ENCODE measurements at places on chromosomes 1 and 21.

- no peak for DNase-seq
Observed at GRCh38 chr1:59434336-59434735, 137.4 kb downstream of the FGGY start.

DNA sequence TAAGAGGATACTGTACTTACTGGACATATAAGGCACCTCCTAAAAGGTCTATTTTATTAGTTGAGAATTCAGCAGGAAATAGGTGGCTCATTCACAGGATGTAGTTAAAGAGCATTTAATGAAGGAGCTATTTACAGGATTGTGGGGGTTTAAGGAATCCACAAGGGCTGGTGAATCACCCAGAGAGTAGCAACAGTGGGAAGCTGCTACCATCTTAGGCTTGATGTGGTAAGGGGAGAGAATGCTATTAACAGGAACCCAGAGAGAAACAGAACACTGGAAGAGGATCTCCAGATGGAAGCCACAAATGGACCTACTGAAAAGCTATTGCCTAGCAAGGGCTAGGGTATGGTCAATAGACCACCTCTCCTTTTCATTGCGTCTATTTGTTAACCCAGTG, 52.0 kb upstream of the COL11A1 start:
- DNase-seq = no peak

DNA sequence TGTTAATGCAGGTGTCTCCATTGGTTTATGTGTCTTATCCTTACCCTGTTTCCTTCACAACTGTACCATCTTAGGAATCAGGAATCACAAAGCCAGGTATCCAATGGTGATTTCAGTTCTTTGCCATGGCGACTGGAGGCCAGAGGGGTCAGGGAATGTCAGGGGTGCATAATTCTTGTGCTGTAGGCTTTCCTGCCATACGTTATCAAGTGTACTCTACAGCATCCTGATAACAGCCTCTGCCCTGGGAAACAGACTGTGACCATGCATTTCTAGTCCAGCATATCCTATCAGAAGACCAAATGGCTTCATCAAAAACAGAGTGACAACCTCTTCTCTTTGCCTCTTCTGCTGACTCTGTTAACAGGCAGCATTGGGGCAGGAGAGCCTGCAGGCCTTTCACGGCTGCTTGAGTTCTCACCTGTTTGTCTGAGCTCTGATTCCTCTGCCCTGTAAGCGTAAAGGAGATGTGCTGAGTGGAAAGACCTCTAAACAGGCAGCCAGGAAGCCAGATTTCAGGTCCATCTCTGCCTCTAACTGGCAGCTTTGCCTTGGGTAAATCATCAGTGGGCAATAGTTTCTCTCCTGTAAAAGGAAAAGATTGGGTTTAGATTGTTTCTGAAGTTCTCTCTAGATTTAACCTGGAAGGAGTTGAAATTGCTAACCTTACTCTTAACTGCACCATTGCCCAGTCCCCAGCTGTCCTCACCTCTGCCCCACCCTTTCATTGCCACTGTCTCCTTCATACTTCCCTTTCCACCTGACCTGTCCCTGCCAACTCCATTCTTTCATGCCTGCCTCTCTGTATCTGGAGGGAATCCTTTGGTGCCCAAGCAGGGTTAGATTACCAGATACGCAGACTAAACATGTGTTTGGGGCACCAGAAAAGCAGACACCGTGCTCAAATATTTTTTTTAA, 80.2 kb downstream of the LRRC8D start:
- DNase-seq = no peak

- DNase-seq = no peak
Observed at GRCh38 chr1:2306151-2306978, 78.2 kb downstream of the SKI start.

DNA sequence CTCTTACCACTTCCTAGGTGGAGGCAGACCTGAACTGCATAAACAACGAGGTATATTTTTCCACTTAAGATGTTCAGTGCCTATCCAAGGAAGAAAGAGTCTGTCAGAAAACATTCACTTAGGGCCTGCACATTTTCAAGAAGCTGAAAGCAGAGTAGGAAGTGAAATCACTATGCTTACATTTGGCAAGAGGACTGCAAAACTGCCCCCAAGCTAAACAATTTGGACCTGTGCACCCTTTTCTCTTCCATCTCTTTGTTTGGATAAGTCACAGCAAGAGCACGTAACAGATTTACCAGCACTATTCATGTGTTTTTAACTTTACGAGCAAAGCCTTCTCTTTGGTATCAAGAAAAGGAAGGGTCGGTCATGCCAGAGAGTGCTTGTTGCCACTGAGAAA, 13.2 kb upstream of the BEND5 start:
- no peak for DNase-seq

GRCh38 chr1:31031330-31032143, 34.0 kb downstream of the PUM1 start:
- no peak for DNase-seq

- DNase-seq = no peak
Observed at GRCh38 chr1:209900734-209901133, 37.3 kb upstream of the SYT14 start.

GRCh38 chr1:116558140-116558549, 12.7 kb downstream of the CD58 start:
- no peak for DNase-seq

GRCh38 chr1:106937104-106937503, 119.4 kb upstream of the PRMT6 start:
- peak; percentile 90 for DNase-seq

- no peak for DNase-seq
Observed at GRCh38 chr21:38775733-38776132, 30.0 kb upstream of the ETS2 start.

- DNase-seq = no peak
Observed at GRCh38 chr1:18199462-18199861, 91.9 kb downstream of the IGSF21 start.

- DNase-seq = no peak
Observed at GRCh38 chr1:18929686-18930085, 26.8 kb downstream of the IFFO2 start.

DNA sequence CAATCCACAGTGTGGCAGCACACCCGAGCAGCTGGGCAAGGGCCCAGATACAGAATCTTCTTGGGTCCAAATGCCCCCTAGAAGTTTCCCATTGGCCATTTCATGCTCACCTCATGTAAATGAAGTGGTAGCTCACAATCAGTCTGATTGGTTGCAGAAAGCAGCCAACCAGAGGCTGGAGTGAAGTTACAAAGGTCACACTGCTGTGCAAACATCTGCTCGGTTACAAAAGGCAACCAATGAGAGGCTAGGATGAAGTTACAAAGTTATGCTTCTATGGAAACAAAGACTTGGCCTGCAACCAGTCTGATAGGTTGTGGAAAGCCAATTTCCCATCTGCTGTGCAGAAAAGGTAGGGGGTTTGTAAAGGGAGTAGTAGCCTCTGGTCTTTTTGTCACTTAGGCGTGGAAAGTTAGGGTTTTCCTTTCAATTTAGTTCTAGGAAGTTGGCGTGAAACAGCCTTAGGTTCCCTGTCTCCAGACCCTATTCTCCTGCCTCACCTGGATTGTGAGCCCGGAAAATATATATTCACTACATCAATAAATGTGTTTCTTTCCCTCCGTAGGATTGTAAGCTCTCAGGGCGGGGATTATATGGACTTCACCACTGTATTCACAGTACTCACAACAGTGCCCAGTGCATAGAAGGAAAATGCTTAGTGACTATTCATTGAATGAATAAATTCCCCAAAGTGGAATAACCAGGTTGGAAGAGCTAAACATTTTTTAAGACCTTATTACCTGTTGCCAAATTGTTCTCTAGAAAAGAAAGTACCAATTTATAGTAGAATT, 91.9 kb downstream of the URB2 start:
- no peak for DNase-seq

Data from fibroblast of skin of left quadriceps (primary cell).